ENCODE measurements at places on chromosomes 4 and X.

DNA sequence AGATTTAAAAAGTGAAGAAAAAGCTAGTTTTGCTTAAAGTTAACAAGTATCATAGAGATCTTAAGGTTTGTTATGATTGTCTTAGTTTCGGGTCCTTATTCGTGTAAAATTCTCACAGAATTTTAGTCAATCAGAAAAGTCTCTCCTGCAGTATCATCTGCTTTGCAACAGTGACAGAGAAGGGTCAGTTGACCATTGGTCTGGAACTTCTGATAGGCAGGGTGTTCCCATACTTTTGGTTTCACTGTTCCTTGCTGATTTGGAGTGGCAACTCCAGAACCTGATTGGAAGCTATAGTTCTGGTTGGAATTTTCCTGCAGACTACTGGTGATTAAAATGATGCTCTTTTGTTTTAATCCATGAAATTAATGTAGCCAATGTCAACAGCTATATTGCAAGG is 1.8 kb downstream of the IL15 start:
- H3K4me3 ChIP-seq = no peak overlapping the region
- peaks cover 58% of the 10 kb centered on the region for H3K27me3 ChIP-seq
- H3K27ac ChIP-seq = no peak overlapping the region

DNA sequence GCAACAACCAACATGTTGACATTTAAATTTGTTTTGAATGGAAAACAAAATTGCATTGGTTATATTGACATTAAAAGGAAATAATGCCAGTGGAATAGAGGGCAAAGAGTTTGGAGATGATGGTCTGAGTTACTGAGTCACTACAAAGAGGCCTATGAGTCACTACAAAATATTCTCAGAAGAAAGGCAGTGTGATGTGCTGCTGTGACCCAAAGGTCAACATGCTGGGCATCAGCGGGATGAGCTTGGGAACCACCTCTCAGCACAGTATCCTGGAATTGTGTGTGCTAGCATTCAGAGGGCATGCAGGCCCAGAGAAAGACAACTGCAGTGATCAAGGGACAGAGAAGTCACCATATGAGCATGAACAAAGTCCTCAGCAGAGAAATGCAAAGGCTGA is 2.8 kb downstream of the CMC4 start:
- no peaks in the 10 kb centered on the region for H3K36me3 ChIP-seq
- no peak overlapping the region for H3K4me3 ChIP-seq
- DNase-seq = no peak
- H3K4me1 ChIP-seq = no peaks in the 10 kb centered on the region
- H3K27ac ChIP-seq = no peak overlapping the region
- H3K27me3 ChIP-seq = no peaks in the 10 kb centered on the region

GRCh38 chrX:65582450-65583082 is 48.0 kb upstream of the LAS1L start:
- no peak overlapping the region for H3K4me3 ChIP-seq
- DNase-seq = peak; percentile 12
- H3K36me3 ChIP-seq = no peaks in the 10 kb centered on the region
- no peak overlapping the region for H3K27ac ChIP-seq
- H3K4me1 ChIP-seq = no peaks in the 10 kb centered on the region

DNA sequence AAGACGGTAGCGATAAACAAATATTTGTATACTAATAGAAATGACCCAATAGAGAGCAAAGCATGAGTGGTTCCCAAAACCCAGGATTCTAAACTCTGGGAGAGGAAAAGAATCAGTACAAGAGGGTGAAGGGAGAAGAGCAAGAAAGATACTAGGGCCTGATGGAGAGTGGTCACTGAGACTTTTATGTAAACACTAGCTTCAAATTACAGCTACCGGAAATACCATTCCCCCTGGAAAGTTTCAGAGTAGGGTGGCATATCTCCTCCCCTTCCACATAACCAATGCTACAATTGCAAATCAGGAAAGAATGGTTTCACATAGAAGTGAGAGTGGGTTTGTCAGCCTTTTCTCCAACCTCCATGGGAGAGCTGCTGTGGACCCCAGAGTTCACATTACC is 77.1 kb downstream of the EIF4E start:
- no peak overlapping the region for H3K27ac ChIP-seq
- no peaks in the 10 kb centered on the region for H3K27me3 ChIP-seq
- DNase-seq = no peak
- H3K36me3 ChIP-seq = no peaks in the 10 kb centered on the region
- H3K4me1 ChIP-seq = peaks cover 6% of the 10 kb centered on the region
- no peak overlapping the region for H3K4me3 ChIP-seq

GRCh38 chr4:64799751-64800150 is 390.5 kb upstream of the TECRL start:
- no peak overlapping the region for H3K27ac ChIP-seq
- H3K36me3 ChIP-seq = no peaks in the 10 kb centered on the region
- H3K27me3 ChIP-seq = no peaks in the 10 kb centered on the region

GRCh38 chr4:56465599-56466295 is 1.7 kb upstream of the SRP72 start:
- H3K36me3 ChIP-seq = peaks cover 16% of the 10 kb centered on the region
- H3K4me1 ChIP-seq = peaks cover 10% of the 10 kb centered on the region
- no peak overlapping the region for H3K27ac ChIP-seq
- H3K4me3 ChIP-seq = peak overlapping the region; percentile 92

GRCh38 chr4:81421346-81422218 is 50.1 kb downstream of the RASGEF1B start:
- peak overlapping the region; percentile 19 for H3K27ac ChIP-seq
- no peak overlapping the region for H3K4me3 ChIP-seq

DNA sequence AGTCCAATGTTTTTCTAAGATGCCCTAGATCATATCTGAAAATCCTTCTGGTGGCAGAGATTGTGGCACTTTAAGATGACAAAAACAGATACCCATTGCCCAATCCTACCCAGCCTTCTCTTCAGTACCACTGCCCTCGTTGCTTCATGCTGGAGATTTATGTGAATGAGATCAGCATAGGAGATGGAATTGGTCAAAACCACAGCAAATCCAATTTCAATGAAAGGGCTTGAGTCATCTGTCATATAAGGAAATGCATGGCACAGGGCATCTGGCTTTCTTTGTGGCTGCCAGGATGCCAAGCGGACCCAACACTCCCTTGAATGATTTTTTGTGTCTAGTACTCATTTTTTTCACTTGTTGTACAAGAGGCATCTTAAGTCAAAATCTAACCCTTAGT is 16.8 kb downstream of the AFF2 start:
- no peak for DNase-seq
- no peaks in the 10 kb centered on the region for H3K36me3 ChIP-seq
- no peaks in the 10 kb centered on the region for H3K27me3 ChIP-seq
- H3K27ac ChIP-seq = no peak overlapping the region
- H3K4me1 ChIP-seq = peaks cover 9% of the 10 kb centered on the region

DNA sequence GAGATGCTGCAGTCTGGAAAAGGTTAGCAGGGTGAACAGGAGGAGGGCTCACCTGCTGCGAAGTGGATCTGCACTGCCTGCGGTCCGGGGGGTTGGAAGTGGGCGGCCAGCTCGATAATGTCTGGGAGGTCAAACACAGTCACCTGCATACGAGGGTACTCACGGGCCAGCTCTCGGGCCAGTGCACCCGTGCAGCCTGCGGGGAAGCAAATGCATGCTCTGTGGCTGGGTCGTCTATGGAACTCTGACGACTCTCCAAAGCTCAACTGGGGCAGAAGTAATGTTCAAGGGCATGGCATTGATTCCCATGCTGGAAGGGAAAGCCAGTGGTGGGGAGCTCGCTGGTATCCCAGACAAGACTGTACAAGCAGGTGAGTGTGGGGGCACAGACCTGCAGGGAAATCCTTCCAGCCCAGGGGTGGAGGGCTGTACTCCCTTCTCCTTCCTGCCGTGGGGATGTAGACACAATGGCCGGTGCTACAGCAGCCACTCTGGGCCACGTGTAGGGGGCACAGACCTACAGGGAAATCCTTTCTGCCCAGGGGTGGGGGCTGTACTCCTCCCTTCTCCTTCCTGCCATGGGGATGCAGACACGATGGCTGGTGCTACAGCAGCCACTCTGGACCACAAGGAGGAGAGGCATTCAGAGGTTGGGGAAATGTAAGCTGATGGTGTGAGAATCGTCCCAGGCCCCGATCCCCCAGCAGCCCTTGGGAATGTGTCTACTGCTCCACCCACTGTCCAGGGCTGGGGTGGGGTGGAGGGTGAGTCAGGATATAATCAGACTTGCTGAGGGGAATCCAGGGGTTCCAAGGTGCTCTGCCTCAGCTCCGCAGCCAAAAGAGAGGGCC is 26.2 kb upstream of the SLC25A6 start:
- H3K4me1 ChIP-seq = peaks cover 5% of the 10 kb centered on the region
- DNase-seq = no peak
- H3K27ac ChIP-seq = no peak overlapping the region
- H3K27me3 ChIP-seq = no peaks in the 10 kb centered on the region

DNA sequence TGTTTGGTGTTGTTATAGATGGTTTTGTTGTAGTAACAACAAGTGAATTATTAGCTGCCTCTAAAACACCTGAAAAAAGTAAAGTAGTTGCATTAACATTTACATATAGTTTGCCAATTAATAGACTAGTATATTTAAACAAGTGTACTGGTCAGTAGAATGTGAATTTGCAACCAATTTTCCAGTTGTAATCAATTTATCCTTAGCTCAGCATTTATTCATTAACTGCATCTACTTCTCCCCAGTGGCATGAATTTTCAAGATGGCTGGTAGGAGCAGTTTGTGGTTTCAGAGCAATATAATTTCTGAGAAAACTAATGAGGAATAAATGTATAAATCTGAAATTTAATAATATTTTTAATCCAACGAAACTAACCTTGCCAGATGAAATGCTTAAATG is 37.9 kb downstream of the EMCN start:
- H3K4me3 ChIP-seq = no peak overlapping the region
- DNase-seq = no peak
- no peaks in the 10 kb centered on the region for H3K27me3 ChIP-seq
- H3K4me1 ChIP-seq = no peaks in the 10 kb centered on the region
- H3K27ac ChIP-seq = no peak overlapping the region

GRCh38 chr4:88457307-88458103 is 586 bp downstream of the HERC5 start:
- H3K36me3 ChIP-seq = no peaks in the 10 kb centered on the region
- peaks cover 36% of the 10 kb centered on the region for H3K27me3 ChIP-seq
- peak overlapping the region; percentile 45 for H3K4me3 ChIP-seq
- peak; percentile 66 for DNase-seq
- H3K4me1 ChIP-seq = peaks cover 4% of the 10 kb centered on the region

DNA sequence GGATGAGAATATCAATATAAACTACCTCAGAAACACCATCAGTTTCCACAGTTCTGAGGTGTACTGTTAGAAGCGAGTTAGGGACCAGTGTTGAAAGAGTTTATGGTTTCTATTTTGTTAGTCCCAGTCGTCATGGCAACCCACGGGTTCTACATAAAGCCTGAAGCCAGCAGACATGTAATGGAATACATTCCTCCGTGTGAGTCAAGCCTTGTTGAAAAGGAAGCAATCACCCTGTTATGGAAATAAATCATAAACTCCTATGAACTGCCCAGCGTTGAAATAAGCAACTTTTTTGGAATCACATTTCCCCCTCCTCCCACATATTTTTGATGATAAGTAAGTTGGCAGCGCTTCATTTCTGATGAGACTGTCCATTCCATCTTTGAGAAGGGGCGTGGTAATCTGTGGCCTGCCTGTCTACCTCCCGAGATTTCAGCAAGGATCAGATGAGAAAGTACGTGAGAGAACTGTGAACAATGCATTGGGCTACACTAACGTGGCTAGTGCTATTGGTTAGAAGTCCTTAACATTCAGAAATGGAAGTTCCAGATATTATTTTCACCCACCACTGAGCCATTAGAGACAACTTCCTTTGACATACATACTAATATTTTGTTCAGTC is 40.4 kb upstream of the PDHA1 start:
- no peak overlapping the region for H3K4me3 ChIP-seq
- no peak overlapping the region for H3K27ac ChIP-seq
- H3K36me3 ChIP-seq = no peaks in the 10 kb centered on the region
- DNase-seq = no peak

DNA sequence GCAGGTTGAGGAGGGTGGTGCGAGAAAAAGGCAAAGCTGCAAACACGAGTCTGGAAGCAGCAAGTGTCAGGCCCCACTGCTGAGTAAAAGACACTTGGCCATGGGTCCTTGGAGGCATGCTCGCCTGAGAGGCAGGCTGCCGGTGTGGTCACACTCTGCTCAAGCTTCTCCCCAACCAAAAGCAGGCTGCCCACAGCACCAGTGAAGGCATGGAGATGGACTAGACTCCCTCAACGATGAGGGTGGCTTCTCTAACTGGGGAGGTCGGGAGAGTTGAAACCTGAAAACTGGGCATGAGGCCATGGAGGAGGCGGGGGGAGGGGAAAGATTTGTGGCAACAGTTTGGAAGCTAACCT is 86.5 kb downstream of the ATG4A start:
- DNase-seq = peak; percentile 14
- H3K4me3 ChIP-seq = no peak overlapping the region
- peaks cover 31% of the 10 kb centered on the region for H3K4me1 ChIP-seq
- H3K27ac ChIP-seq = peak overlapping the region; percentile 96
- no peaks in the 10 kb centered on the region for H3K36me3 ChIP-seq

- H3K4me1 ChIP-seq = no peaks in the 10 kb centered on the region
- H3K27ac ChIP-seq = no peak overlapping the region
- no peak overlapping the region for H3K4me3 ChIP-seq
- no peaks in the 10 kb centered on the region for H3K27me3 ChIP-seq
These were observed 677.4 kb upstream of the NDST4 start for GRCh38 chr4:115790812-115791211.

DNA sequence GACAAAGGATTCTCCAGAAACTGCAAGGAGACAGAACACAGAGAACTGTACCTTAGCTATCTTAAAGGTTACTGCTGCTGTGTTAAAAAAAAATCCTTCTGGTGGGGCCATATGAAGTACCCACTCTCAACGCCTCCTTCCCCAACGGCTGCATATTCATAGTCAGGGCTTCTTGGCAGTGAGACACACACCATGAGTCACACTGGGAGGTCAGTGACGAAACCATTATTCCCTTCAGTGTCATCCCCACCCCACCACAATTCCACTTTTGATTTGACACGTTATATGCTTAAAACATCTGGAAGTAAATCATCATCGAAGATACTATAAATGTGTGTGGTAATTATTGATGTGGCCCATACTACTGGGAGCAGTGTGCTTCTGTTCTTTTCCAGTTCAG is 271.5 kb downstream of the LDB2 start:
- no peaks in the 10 kb centered on the region for H3K36me3 ChIP-seq
- no peak overlapping the region for H3K27ac ChIP-seq
- H3K4me3 ChIP-seq = no peak overlapping the region
- no peaks in the 10 kb centered on the region for H3K27me3 ChIP-seq
- no peak for DNase-seq

GRCh38 chrX:152925835-152926234 is 28.0 kb downstream of the ZNF185 start:
- H3K36me3 ChIP-seq = no peaks in the 10 kb centered on the region
- H3K4me3 ChIP-seq = no peak overlapping the region
- H3K27me3 ChIP-seq = no peaks in the 10 kb centered on the region
- H3K4me1 ChIP-seq = no peaks in the 10 kb centered on the region
- no peak overlapping the region for H3K27ac ChIP-seq
- DNase-seq = no peak

DNA sequence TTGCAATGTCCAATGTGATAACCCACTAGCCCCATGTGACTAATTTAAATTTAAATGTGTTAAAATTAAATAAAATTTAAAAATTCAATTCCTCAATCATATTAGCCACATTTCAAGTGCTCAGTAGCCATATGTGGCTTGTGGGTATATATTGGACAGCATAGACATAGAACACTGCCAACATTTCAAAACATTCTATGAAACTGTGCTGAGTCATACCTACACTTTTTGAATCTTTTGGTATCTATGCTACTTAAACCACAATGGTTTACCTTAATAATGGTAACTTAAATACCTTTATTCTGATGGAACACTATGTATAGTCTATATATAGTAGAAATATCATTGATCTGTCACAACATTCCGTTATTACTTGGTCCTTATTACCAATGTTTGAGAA is 223.4 kb upstream of the ATOH1 start:
- H3K4me3 ChIP-seq = no peak overlapping the region
- H3K4me1 ChIP-seq = no peaks in the 10 kb centered on the region
- H3K27me3 ChIP-seq = no peaks in the 10 kb centered on the region
- no peaks in the 10 kb centered on the region for H3K36me3 ChIP-seq
